MG63 (cell line): ENCODE measurements at places on chromosomes 5 and 9.

DNA sequence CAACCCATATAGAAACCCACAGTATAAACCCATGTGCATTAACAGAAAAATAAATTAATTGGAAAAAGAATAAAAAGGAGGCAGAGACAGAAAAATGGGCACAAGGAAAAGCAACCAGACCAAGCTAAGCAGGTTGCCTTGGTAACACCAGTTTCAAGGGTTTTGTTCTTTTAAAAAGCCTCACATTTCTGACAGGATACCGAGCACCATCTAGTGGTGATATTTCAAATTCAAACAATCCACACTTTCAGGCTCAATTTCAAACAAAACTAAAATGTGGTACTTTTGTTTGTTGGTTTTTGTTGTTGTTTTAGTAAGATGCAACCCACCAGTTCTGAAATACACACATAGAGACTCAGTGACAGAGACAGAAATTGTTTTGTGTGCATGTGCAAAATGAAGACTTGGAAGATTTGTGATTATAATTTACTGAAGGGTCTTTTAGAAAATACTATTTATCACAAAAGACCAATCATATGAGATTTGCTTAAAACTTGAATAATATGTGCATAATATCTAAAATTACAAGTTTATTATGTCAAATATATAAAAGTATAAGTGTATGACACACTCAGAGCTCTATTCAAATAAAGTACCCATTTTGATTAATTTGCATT is 318.2 kb downstream of the SLCO4C1 start:
- no peak for DNase-seq

DNA sequence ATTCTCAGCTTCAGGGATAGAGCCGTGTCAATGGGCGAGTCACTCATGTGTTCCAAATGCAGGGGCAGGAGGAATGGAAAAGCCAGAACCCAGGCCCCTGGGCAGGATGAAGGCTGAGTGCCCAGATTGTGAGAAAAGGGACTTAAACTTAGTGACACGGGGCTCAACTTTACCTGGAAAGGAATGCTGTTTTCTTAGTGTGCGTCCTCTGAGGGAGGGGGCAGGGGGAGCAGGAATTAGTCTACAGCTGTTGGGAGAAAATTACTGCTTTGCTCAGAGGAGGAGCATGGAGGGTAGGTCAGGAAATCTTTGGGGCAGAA is 14.6 kb downstream of the HK3 start:
- DNase-seq, result no peak

- no peak for DNase-seq
Measured at GRCh38 chr5:165881259-165881658, 2375.8 kb downstream of the MAT2B start.

DNA sequence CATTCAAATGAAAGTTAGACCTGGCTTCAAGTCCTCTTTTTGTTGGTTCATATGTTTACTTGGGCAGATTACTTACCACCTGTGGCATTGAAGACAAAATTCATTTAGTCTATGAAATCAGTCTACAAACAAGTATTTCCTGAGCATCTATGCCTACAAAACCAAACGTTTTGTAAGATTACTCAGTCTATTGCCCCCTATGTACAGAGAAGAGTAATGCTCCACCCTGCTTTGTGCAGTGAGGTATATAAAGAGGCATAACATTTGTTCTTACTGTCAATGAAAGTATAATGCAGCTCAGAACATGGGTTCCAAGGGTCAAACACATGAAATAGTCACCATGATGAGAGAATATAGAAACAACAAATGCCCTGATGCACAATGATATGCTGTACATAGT is 580.7 kb downstream of the KIF4B start:
- no peak for DNase-seq

DNA sequence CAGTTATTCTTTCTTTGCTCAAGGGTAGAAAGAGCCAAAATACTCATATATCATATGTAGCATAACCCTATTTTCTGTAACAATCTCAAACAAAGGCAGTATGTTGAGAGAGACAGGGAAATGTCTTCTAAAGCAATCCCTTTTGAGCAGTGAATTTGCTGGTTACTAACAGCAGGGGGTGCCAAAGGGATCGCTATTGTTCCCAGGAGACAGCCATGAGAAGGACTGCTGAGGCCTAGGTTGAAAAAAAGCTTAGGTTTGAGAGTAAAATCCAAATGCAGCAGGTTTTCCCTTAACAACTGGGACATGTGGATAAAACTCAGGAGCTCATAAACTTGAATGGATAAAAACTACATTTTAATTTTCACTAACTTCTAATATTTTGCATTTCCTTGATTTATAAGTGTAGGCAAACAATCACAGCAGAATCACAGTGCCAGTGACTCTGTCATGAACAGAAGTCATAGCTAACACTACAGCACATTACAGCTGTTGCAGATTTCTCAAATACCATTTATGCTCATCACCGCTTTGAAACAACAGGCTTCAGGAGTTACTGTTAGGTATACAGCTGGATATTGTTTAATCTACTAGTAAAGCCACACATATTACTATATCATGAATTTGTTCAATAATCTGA is 148.4 kb downstream of the MAPKAP1 start:
- peak; percentile 42 for DNase-seq

DNA sequence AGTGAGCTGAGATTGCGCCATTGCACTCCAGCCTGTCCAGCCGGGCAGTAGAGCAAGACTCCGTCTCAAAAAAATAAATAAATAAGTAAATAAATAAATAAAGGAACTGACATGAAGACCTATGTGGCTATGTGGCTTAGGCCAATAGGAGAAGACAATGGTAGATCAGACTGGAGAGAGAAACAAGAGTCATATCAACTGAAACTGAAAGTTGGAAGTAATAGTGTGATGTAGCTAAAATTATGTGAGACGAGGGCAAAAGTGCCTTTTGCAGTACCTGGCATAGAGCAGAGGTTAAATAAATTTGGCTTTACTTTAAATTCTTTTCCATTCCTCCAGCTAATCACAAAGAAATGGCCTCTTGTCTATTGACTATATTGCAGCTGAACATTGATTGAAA is 7.3 kb downstream of the FBP2 start:
- no peak for DNase-seq

GRCh38 chr5:50958852-50959457 is 292.5 kb downstream of the PARP8 start:
- DNase-seq, result no peak

GRCh38 chr9:131670247-131671132 is 69.4 kb downstream of the RAPGEF1 start:
- no peak for DNase-seq

GRCh38 chr9:123551734-123552133 is 195.7 kb downstream of the CRB2 start:
- no peak for DNase-seq

GRCh38 chr5:111234125-111234524 is 9.9 kb downstream of the CAMK4 start:
- DNase-seq, result no peak

DNA sequence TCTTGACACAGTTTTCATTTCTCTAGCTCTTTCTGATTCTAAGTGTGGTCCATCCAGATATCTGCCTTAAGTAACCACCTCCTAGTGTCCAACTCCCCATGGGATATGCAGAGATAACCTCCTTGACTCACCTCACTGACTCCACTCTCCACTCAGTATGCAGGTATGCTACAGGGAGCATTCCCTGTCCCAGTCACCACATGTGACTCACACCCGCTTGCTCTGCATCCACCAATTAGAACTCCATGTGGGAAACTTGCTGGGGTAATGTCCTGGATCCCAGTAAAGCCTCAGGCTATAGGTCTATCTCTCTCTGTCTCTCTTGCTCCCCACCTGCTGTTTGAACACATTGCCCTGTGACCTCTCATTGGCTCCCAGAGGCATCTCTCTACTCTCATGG is 563.9 kb downstream of the HTR1A start:
- DNase-seq, result no peak

DNA sequence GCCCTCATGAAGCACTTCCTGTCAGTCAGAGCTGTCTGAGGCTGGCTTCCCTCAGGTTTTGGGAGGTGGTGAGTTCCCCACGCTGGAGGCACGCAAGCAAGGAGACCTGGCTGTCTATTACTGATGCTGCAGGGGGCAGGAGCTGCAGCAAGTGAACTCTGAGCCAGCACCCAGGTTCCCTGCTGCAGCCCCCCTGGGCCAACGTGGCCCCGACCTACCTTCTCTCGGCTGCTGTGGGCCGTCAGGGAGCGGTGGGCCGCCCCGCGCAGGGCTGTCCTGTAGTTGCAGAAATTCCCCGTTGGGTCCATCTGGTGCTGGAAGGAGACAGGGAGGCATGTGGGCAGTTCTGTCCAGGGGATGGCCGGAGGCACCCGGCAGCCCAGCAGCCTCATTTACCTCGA is 46.8 kb upstream of the RNF130 start:
- DNase-seq, result no peak

DNA sequence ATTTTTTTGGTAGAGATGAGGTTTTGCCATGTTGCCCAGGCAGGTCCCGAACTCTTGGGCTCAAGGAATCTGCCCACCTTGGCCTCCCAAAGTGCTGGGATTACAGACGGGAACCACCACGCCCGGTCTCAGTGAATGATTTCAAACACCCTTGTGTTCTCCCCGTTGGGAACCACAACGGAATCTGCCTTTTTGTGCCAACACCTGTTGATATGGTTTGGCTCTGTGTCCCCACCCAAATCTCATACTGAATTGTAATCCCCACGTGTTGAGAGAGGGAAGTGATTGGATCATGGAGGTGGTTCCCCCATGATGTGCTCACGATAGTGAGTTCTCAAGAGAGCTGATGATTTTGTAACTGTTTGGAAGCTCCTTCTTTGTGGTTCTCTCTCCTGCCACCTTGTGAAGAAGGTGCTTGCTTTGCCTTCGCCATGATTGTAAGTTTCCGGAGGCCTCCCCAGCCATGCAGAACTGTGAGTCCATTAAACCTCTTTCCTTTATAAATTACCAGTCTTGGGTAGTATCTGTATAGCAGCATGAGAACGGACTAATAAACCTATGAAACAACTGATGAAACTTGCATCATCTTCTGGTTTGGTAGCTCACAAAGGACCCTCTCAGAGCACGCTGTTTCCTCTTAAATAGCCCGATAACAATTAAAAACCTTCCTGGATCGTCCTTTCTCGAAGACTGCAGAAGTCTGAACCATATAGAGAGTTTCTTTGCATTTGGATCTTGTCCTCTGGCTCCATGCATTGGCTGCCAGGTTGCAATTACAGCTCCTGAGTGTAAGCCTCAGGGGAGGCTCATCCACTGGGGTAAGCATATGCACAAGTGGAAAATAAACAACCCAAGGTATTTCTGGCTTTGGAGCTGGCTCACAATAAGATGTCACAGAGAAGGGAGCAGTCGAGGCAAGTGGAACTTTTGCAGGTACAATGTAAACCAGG is 91.5 kb downstream of the SPRY4 start:
- DNase-seq, result no peak

DNA sequence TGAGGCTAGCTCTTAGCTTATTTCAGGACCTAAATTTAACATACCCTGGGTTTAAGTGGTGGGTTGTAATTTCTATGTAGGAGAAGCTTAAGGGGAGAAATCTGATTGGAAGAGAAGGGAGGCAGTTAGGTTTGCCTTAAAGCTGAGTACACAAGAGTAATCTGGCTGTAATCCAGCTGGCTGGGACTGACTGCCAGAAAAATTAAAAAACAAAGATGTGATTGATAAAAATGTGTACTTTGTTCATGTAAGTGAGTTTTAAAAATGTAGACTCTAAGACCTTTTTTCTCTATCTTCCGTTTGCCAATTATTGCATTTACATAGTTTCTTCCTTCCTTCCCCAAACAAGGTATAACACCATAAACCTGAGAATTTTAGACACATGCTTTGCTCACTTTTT is 17.5 kb upstream of the MSMP start:
- DNase-seq, result no peak

- DNase-seq, result no peak
Measured at GRCh38 chr5:170638051-170638450, 134.2 kb downstream of the KCNIP1 start.

GRCh38 chr5:56471707-56472106 is 238.6 kb upstream of the ANKRD55 start:
- no peak for DNase-seq

- peak; percentile 54 for DNase-seq
Measured at GRCh38 chr5:60843936-60844905, at the start of gene ELOVL7. TSS of gene ELOVL7 (minus strand) at chr5:60844269. CDS start at chr5:60787397, 56,872 bp downstream.

DNA sequence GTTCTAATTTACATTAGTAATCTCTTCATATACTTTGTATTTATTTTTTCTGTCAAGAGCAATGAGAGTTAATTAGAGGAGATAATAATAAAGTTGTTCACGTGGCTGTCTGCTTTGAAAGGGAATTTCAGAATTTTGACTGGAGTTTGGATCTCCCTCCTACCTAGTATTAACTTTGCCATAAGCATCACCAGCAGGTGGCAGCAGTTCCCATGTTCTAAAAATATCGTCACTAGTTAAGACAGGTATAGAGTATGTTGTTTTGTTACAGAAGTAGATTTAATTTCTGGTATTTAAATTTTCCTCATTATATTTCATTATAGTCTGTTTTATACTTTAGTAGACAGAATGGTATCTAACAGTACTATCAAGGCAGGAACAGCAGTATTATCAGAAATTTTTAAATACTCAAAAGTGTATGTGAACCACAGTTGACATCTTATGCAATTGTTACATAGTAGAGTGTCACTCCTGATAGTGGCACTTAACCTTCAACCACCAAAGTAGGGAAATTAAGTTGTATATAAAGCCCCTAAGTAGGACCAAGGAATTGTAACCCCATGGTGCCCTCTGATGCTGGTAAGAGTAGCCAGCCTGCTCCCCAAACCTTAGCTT is 20.4 kb downstream of the GNPDA1 start:
- DNase-seq, result peak; percentile 39

DNA sequence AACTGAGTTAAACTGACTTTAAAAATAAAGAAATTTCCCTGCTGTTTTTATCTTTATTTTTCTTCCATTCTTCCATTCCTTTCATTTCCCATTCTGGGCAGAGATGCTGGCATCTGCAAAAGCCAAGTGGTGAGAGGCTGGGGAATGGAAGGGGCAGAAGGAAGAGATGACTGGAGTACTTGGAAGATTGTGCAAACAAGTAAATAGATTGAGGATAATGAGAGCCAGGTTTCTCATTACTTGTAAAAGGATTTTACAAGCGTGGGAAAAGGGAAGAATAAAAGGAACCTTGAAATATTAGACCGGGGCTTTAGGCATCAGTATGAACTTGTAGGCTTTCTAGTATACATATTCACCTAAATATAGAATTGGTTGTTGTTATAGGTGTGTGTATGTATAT is 341.2 kb downstream of the CAAP1 start:
- no peak for DNase-seq

GRCh38 chr5:1782385-1783215 is 17.0 kb downstream of the MRPL36 start:
- DNase-seq, result no peak

DNA sequence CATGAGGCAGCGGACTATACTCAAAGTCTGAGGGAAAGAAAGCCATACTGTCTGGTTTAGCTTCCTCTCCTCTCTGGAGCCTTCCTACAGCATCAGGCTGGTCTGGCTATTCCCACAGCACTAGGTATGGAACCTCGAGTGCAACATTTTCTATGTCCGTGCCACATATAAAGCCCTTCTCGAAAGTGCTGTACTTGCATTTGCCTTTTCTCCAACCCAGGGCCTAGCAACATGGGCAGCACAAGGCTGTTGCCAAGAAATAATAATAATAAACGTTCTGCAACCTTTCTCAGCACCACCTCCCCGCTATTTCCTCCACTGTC is 804 bp downstream of the MED10 start:
- no peak for DNase-seq

GRCh38 chr5:177981296-177982071 is 14.6 kb downstream of the PROP1 start:
- no peak for DNase-seq

- DNase-seq, result peak; percentile 72
Measured at GRCh38 chr5:141664733-141665461, 13.7 kb upstream of the FCHSD1 start.
